ENCODE measurements at places on chromosomes 2 and 18.
A peak's percentile ranks its signal among the peaks of the same experiment; 100 is the strongest.

DNA sequence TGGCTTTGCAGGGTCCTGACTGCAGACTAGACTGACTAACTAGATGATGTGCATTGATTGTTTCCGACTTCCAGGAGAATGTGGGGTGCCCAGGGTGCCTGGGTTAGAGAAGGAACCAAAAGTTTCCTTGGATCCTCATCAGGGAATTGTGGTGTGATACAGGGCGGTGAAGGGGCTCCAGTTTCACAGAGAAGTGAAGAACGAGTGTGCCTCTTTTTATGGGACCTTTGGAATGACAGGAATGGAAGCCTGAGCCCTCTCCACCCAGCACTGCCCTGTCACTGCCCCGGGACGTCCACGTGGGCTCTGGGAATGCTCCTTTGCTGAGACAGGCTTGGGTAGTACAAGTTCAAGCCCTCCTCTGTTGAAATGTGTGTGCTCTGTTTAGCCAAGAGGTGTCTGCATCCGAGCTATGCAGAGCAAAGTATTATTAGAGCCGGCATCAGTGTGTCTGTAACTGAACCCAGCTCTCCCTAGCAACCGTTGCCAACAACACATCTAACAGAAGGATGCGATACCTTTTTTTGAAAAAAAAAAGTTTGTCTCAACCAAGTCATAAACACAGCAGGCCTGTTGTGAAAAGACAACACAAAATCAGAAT lies 183.6 kb downstream of the SMAD7 start:
- no peak for DNase-seq

DNA sequence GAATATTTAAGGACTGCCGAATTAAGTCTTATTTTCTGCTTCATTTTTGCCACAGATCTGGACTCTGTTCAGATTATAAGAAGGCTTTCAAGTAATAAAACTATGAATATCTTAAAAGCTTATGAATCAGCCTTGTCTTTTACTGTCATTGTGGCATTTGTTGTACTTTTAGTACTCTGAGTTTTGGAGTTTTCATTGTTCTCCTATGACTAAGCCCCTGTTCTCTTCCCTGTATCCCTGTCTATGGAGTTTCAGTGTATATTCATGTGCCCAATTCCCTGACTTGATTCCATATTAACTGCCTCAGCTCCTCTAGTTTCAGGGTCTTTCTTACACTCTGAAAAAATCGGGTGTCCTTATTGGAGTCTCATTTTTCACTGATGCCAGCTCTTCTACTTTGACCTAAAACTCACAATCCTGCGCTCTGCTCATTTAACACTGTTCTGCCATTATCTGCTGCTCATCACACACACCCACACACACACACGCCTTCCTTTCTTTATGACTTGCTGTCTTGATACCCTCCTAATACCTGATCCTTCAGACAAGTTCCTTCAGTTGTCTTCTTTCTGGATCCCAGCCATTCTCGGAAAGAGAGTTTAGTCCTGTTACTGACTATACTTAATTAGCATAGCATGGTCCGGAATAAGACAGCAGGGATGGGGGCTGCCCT lies 511.8 kb downstream of the CPS1 start:
- no peak for DNase-seq

GRCh38 chr2:160293391-160294091 lies 93.5 kb upstream of the ITGB6 start:
- no peak for DNase-seq

- no peak for DNase-seq
These were observed 1.4 kb downstream of the NEDD4L start for GRCh38 chr18:58045242-58046092.

GRCh38 chr2:54775710-54776109 lies 52.2 kb downstream of the EML6 start:
- no peak for DNase-seq

DNA sequence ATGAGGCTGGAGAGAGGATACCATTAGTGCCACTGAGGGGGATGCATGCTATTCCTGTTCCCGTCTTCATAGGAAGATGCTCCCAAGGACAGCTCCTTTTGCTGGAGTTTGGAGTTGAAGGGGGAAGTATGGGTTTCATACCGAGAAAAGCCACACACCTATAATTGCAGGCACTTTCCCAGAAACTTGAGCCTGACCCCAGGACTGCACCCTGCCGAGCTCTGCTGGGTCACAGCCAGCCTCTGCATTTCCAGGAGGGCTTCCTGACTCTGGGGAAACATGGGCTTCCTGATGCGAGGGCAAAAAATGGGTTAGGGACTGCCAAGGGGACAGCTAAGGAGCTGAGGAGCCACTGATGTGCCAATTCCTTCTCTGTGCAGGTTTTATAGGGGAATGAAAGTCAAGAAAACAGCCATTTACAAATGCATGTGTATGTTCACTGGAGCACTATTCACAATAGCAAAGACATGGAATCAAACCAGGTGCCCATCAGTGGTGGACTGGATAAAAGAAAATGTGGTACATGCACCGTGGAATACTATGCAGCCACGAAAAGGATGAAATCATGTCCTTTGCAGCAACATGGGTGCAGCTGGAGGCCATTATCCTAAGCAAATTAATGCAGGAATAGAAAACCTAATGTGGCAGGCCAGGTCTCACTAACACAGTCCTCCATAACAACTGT lies 104.5 kb downstream of the ACAA2 start:
- DNase-seq, result no peak

DNA sequence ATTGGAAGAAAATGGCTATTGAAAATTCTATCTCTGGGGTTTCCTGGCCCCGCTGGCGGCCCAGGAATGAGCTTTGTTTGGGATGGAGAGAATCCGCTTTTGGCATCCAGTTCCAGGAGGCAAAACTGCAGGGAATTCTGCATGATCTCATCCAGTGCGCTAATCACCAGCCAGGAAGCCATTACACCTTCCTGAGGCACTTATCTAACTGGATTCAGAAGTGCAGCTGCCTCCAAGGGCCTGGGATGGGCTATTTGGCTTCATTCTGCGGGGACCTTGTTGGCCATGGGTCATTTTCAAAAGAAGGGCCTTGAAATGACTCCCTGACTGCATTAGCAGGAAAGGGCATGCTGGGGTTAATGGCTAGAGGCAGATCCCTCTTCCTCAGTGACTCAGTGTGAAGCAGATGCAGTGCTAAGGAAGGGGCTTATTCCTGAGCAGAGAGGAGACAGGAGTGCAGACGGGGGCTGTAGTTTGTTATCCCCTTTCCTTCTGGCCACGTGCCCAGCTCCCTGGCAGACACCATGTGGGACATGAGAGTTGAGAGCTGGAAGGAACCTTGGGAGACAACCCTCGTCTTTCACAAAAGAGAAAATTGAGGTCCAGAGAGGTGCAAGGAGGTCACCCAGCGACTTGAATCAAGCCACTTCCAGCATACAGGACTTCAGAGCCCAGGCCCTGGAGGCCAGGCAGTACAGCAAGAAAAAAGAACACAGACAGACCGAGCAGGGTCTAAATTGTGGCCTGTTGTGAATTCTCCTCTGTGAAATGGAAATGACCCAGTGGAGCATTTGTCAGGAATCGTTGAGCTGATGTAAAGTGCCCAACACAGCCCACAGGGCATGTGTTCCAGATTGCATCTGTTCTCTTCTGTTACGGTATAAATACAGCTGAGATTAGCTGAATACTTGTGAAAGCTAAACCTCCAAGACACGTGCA lies 161.8 kb downstream of the PRKCE start:
- peak; percentile 96 for DNase-seq

GRCh38 chr18:22186484-22186971 lies 17.1 kb downstream of the GATA6 start:
- DNase-seq, result no peak

- DNase-seq, result no peak
These were observed 130.4 kb upstream of the IL1R2 start for GRCh38 chr2:101861382-101861781.

GRCh38 chr2:196758474-196759377 lies 40.8 kb downstream of the GTF3C3 start:
- peak; percentile 27 for DNase-seq

DNA sequence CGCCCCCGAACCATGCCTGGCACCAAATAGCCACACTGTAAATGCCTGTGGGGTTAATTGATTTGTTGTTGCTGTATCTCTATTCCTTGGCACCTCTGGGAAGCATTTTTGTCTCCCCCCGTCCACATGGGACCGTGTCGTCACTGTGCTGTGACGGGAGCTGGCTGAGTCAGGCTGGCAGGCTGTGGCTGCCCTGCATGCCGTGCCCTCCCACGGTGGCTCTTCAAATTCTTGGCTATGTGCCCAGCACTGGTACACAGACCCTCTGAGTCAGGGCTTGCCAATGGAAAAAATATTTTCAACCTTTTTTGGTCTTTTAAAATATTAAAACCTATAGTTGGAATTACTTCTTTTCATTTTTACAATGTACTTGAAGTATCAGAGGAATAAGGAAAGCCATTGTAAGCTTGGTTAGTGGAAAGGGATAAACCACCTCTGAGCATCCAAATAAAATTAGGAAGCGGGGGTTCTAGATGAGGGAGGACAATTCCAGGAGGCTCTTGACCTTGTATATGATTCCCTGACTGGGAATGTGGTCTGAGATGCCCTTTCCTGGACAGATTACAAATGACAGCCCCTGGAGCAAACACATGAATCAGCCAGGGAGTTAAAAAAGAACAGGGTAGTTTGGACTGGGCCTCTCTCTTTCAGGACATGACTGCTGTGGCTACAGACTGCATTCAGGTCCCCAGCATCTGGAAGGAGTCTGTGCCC lies 59.4 kb downstream of the DGKD start:
- DNase-seq, result peak; percentile 55

DNA sequence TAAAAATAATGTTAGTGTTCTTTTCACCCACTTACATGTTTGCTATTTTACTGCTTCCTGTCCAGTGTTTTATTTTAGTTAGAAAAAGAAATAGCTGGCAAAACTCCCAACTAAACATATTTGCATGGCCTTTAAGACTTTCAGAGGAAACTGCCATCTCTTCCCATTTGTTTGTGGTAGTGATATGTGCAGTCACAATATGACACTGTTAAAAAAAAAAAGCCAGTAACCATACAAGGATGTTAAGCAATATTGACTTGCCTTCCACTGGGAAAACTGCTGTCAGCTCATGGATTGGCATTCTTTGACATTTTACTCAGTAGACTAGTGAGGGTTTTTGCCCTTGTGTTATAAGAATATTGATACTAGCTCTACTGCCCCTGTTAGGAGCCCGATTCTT lies 29.1 kb downstream of the XIRP2 start:
- no peak for DNase-seq

- DNase-seq, result no peak
These were observed 162.0 kb upstream of the HAAO start for GRCh38 chr2:42954227-42954962.

DNA sequence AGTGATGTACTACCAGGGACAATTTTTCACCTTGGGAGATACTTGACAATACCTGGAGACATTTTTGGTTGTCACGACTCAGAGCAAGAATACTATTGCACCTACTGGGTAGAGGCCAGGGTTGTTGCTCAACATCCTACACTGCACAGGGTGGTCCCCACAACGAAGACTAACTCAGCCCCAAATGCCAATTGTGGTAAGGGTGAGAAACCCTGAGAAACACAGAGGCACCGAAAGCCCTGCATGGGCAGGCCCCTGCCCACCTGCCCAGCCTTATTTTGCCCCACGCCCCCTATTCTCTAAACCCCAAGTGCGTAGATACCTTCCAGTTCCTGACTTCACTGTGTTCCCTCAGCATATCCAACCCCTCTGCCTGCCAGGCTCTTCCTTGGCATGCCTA lies 163.1 kb upstream of the PKDCC start:
- no peak for DNase-seq

DNA sequence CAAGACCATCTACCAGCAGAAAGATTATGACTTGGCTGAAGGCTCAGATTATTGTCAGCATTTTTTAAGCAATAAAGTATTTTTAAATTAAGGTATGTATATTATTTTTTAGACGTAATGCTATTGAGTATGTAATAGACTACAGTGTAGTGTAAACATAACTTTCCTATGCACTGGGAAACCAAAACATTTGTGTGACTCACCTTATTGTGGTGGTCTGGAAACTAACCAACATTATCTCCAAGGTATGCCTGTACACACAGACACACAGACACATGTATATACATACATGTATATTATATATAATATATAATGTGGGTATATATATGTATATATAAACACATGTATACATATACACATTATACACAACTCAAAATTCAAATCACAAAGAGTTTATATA lies 9.1 kb upstream of the TMEFF2 start:
- no peak for DNase-seq

DNA sequence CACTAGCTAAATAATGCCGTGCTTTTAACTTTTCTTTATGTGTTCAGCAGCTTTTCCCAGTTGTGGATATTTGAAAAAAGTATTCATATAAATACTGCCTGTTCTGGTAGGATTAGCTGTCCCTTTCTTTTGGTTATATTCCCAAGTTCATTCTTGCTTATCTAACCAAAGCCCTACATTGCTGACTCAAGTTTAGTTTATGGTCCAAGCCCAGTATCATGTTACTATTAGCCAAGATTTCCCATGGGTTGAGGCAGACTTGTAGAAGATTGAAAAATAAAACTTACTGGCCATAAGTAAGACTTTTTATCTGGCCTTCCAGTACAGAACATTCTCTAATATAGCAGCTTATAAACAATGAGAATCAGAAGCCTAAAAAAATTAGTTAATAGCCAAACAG lies 49.7 kb upstream of the NFE2L2 start:
- no peak for DNase-seq

DNA sequence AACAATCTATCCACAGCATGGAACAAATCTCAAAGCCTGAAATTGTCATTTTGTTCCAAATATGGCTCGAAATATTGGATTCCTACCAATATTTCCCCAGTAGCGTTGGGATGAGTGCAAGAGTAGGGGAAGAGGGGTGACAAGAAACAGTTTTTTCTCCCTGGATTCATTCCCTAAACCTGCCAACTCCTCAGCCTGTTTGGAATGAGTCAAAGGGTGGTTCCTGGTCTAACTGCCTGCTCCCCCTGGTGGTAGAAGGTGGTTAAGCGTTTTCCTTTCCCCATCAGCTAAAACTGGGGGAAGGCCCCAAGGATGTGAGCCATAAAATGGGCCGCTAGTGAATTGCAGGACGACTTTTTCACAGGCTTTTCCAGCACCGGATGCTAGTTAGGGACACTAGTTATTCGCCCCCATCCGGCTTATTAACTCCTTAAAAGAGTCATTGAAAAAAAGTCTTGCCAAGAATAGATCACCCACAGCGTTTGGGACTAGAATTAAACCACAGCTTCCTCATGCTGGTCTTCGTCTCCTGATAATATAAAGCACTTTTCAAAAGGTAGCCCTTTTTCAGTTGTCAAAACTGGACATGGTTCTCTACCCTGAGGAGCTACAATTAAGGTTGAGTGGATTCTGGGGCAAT lies 72.5 kb downstream of the DHRS9 start:
- peak; percentile 6 for DNase-seq

- no peak for DNase-seq
These were observed 37.0 kb downstream of the LBH start for GRCh38 chr2:30268296-30268871.

DNA sequence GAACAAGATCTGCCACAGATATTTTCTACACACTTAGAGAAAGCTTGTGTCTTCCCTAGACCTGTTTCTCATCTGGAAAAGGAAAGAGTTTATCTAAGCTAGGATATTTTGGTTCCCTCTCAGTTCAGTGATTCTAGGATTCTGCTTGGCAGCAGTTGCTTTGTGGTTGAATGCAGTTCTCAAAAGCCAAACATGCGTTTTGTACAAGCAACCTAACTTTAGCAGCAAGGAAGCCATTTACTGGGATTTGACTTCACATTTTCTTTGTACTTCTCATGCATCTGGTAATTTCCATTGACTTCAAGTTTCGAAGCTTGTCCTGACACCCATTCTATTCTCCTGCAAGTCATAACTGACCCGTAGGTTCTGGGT lies 33.3 kb downstream of the VSNL1 start:
- DNase-seq, result no peak

All from dermis microvascular lymphatic vessel endothelial cell (primary cell).